ENCODE measurements at places on chromosomes 13 and 19. TPM values are rescaled to one million over a fixed set of nuclear protein-coding genes. Genes with fewer than 3 reads are reported as not detected.

- no peak for DNase-seq
- no peak overlapping the region for H3K27ac ChIP-seq
- H3K4me3 ChIP-seq = no peak overlapping the region
- peaks cover 9% of the 10 kb centered on the region for H3K4me1 ChIP-seq
- no peaks in the 10 kb centered on the region for H3K36me3 ChIP-seq
Observed at GRCh38 chr13:106518512-106518911, 16.9 kb downstream of the EFNB2 start.

- H3K4me3 ChIP-seq = no peak overlapping the region
- peak; percentile 23 for DNase-seq
- peaks cover 10% of the 10 kb centered on the region for H3K4me1 ChIP-seq
Observed at GRCh38 chr19:33868788-33869412, 72.2 kb downstream of the KCTD15 start.

- H3K27ac ChIP-seq = no peak overlapping the region
- H3K4me3 ChIP-seq = no peak overlapping the region
Observed at GRCh38 chr19:15129856-15130585, 22.8 kb downstream of the SYDE1 start.

Gene KLK4
- total RNA-seq = not detected

Gene PGLYRP2
- total RNA-seq = not detected

DNA sequence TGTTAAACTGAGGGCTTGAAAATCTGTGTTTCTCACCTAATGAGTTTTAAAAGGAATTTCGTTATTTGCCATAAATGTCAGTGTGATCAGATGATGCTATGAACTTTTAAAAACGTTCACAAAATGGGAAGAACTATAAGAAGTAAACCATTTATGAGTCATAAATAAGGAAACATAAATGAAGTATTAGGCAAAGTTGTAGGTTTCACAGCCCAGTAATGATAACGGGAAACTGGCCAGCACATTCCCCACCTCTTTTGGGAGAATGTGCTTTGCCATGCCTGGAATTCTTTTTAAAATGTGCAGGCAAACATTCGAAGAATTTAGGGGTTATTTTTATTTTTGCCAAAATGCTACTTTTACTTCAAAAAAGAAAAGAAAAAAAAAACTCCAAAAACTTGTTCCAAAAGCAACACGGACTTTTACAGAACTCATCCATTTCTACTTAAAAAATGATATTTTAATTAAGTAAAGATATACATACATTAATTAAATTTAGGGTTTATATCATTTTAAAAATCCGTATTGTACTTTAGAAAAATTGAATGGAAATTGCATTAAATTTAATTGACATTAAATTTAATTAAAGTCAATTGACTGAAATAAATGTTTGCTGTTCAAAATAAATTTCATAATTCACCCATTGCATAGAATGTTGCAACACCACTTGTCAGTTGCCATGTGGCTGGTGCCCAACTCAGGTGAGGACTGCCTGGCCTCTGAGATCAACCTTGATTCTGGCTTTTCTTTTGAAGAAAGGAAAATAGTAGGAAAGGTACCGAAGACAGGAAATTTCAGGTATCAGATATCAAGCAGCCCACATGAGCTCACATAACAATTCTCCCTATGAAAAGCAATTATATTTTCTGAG is 1198.5 kb downstream of the EFNB2 start:
- H3K36me3 ChIP-seq = no peaks in the 10 kb centered on the region
- no peak overlapping the region for H3K27ac ChIP-seq
- no peaks in the 10 kb centered on the region for H3K27me3 ChIP-seq
- no peak overlapping the region for H3K4me3 ChIP-seq
- DNase-seq = peak; percentile 42
- peaks cover 10% of the 10 kb centered on the region for H3K4me1 ChIP-seq

- no peak overlapping the region for H3K4me3 ChIP-seq
- H3K27me3 ChIP-seq = no peaks in the 10 kb centered on the region
- no peaks in the 10 kb centered on the region for H3K36me3 ChIP-seq
Observed at GRCh38 chr13:41970022-41970421, 9.1 kb upstream of the VWA8 start.

DNA sequence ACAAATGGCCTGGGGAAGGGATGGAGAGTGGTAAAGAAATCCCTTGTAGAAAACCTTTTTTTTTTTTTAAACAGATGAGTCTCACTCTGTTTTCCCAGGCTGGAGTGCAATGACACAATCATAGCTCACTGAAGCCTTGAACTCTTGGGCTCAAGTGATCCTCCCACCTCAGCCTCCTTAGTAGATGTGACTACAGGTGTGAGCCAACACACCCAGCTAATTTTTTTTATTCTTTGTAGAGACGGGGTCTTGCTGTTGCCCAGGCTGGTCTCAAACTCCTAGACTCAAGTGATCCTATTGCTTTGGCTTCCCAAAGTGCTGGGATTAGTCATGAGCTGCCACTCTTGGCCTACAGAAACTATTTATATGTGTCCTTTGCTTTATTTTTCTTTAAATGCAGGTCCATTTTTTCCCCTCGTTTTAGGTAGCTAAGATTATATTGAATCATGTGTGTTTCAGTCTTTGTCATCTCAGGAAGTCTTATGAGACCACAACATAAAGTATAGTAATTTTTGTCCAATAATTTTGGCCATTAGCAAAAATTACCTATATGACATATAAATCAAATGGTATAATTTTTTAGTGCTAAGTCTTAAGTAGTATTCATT is 10.5 kb downstream of the LPAR6 start:
- no peak overlapping the region for H3K4me3 ChIP-seq
- H3K36me3 ChIP-seq = no peaks in the 10 kb centered on the region

DNA sequence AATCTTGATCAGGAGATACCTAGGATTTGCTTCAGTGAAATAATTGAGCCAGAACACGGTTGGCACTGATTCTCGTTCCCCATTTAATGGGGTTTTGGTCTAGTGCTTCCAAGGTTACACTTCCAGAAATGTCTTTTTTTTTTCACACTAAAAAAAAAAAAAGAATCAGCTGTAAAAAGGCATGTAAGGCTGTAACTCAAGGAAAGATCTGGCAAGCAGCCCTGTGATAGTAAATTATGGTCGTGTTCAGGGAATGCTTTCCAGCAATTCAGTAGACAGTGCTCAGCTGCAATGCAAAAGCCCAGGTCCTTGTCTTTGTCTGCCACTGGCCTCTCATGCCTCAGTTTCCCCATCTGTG is 27.2 kb upstream of the NDUFS7 start:
- H3K27ac ChIP-seq = no peak overlapping the region
- peaks cover 8% of the 10 kb centered on the region for H3K36me3 ChIP-seq
- no peaks in the 10 kb centered on the region for H3K27me3 ChIP-seq
- no peak overlapping the region for H3K4me3 ChIP-seq
- H3K4me1 ChIP-seq = peaks cover 25% of the 10 kb centered on the region

GRCh38 chr13:95378603-95379002 is 77.4 kb upstream of the ABCC4 start:
- no peak overlapping the region for H3K27ac ChIP-seq
- no peak overlapping the region for H3K4me3 ChIP-seq
- H3K4me1 ChIP-seq = no peaks in the 10 kb centered on the region

All from thyroid gland (tissue), 4 donors.